ENCODE measurements at places on chromosomes 5 and 9.

DNA sequence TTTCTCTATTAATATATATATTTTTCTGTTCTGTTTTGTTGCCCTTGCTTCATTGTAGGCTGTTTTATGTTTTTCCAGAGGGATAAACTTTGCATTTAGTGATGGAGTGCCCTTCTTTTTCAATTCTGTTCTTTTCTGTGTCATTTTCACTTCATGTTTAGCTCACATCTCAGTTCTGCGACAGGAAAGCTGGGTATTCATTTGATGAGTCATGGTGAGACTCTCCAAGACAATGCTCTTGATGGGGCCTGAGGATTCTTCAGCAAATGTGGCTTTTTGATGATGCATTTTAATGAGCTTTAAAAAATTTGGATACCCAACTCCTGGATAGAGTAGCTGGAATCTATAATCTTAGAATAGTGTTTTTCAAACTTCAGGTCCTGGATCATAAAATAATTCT, 56.5 kb upstream of the SPATA31D4 start:
- DNase-seq = no peak

- no peak for DNase-seq
Measured at GRCh38 chr9:87068177-87068840, 121.0 kb upstream of the GAS1 start.

DNA sequence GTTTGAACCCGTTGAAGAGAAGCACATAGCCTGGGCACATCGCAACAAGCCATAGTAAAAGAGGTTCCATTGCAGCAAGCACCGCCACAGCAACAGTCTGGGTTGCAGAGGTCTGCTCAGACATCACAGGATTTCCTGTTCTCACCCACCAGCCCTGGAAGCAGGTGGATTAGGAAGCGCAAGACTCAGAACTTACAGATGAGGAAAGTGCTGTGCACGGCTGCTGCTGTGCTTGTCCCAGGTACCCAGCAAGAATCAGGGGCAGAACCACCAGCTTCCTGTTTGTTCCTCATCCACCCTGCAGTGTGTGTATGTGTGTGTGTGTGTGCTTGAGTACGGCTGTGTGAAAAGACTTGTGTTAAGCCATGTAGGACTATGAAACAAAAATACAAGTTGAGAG, 124.7 kb upstream of the IRX2 start:
- DNase-seq = no peak

DNA sequence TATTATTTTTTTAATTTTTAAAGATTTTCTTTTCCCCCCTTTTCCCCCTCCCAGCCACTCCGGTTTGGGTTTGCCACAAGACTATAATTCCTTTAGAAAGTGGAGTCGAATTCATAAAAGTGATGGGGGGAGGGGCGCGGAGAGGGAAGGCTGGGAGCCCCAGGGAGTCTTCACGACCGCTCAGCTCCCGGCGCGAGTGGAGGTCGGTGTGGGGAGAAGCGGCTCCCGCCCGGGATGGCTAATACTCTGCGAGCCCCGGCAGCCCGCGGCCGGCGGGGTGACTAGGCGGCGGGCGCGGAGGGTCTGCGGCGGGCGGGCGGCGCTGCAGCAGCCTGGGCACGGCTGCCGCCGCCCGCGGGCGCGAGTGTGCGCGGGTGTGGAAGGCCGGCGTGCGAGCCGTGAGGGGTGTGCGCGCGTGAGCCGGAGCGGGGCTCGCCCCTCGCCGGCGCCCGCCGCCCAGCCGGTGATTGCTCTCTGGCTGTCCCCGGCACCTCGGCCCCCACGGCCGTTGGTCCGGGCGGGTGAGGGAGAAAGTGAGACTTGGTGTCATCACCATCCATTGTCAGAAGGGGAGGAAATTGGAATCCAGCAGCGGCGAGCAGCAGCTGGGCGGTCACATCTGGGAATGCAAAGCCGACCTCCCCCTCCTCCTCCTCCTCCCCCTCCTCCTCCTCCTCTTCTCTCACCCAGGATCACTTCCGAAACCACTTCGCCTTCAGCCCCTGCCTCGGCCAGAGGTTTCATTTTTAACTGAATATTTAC, at the start of gene PARP8:
Gene PARP8, plus strand, starts transcription at position 377 of the 762 bp plus-strand sequence. CDS start 459 bp downstream, outside the sequence.
- DNase-seq = peak; percentile 84

GRCh38 chr9:96654450-96655197, 493 bp downstream of the PRXL2C start:
- DNase-seq = peak; percentile 68

- no peak for DNase-seq
Measured at GRCh38 chr9:18566121-18566520, 92.2 kb downstream of the ADAMTSL1 start.

Measured in ELF-1 (cell line).